ENCODE measurements at places on chromosomes 2 and 18. TPM values are rescaled to one million over a fixed set of nuclear protein-coding genes. Genes with fewer than 3 reads are reported as not detected.

DNA sequence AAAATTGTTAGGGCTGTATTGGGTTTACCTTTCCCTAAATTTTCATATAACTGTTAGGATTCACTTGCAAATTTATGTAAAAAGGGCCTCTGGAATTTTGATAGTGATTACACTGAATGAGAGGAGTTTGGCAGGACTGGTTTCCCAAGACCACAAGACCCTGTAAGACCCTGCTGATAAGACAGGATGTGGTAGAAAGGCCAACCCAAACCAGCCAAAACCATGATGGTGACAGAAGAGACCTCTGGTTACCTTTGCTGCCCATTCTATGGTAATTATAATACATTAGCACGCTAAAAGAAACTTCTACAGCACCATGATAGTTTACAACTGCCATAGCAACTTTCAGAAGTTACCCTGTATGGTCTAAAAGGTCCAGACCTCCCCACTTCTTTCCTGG, 8.3 kb upstream of the CASP10 start:
- no peak overlapping the region for H3K4me3 ChIP-seq
- no peak overlapping the region for H3K27ac ChIP-seq
- no peaks in the 10 kb centered on the region for H3K36me3 ChIP-seq
- H3K27me3 ChIP-seq: no peaks in the 10 kb centered on the region
- no peaks in the 10 kb centered on the region for H3K4me1 ChIP-seq

DNA sequence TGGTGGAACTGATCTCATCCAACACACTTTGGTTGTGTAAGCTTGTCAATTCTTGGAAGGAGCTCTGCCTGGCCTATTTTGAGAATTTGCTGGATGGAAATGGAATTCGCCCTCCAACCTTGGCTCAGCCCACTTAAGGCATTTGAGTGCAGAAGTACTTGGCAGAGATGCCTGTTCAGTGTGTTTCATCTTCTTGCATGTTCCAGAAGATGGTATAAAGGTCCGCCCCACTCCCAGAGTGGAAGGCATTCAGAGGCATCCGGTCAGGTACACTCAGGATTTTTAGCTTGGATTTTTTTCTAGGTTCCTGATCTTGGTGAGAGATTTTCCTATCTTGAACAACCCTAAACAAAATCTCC, 61.3 kb upstream of the TXNDC2 start:
- H3K27ac ChIP-seq: peak overlapping the region; percentile 38
- DNase-seq: peak; percentile 89
- peaks cover 47% of the 10 kb centered on the region for H3K4me1 ChIP-seq
- no peak overlapping the region for H3K4me3 ChIP-seq
- no peaks in the 10 kb centered on the region for H3K36me3 ChIP-seq

DNA sequence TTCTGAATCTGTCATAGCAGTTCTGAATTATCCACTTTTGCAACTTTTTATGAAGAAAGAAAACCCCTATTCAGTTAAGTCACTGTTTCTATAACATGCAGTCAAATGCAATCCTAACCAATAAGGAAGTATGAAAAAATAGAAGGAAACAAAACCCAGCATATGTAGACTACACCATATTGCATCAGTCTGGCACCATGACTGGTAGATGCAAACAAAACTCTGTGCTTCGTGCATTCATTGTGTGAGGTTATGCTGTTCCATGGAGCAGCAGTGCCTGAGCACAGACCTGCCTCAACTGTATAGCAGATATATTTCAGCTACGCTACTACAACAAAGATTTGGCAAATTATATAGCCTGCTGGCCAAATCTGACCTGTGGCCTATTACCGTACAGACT, 325.5 kb downstream of the LRP1B start:
- no peak overlapping the region for H3K27ac ChIP-seq
- no peaks in the 10 kb centered on the region for H3K36me3 ChIP-seq
- no peak overlapping the region for H3K4me3 ChIP-seq
- DNase-seq: no peak

Gene HOXD3
- not detected for total RNA-seq

GRCh38 chr2:54212456-54212855, 43.6 kb downstream of the TSPYL6 start:
- H3K27me3 ChIP-seq: no peaks in the 10 kb centered on the region
- DNase-seq: peak; percentile 99
- no peaks in the 10 kb centered on the region for H3K36me3 ChIP-seq
- no peak overlapping the region for H3K4me3 ChIP-seq
- H3K4me1 ChIP-seq: peaks cover 28% of the 10 kb centered on the region
- peak overlapping the region; percentile 24 for H3K27ac ChIP-seq

DNA sequence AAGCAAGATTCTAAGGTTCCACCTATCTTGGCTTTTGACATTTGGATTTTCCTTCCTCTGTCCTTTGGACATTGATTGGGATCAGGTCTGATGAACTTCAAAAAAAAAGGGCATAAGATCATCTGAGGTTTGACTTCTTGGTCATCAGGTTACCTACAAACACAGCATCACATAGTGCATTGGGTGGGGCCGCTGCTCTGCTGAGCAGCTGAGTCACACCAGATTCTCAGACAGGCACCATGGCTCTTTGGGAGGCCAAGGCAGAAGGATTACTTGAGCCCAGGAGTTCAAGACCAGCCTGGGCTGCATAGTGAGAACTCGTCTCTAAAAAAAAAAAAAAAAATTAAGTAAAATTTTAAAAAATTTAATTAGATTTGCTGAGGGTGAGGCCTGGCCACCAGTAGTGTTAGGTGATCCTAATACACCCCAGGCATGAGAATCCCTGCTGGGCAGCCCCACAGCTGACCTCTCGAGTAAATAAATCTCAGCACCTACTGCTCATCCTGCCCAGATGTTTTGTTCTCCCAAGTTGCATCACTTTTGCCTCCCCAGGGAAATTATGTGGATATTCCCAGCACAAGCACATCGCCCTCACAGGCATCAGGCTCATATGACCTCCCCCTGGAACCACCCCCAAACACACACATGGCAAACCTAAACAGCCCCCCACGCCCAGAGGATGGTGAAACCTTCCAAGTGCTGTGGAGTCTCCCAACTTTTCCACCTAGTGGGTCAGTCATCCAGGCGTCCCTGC, 5.3 kb downstream of the MLPH start:
- no peak overlapping the region for H3K27ac ChIP-seq
- DNase-seq: no peak
- peaks cover 37% of the 10 kb centered on the region for H3K4me1 ChIP-seq
- no peak overlapping the region for H3K4me3 ChIP-seq
- H3K27me3 ChIP-seq: no peaks in the 10 kb centered on the region
- H3K36me3 ChIP-seq: peaks cover 48% of the 10 kb centered on the region

GRCh38 chr2:186503827-186504606, 18.0 kb downstream of the ZC3H15 start:
- no peaks in the 10 kb centered on the region for H3K27me3 ChIP-seq
- DNase-seq: peak; percentile 12
- H3K27ac ChIP-seq: no peak overlapping the region

Gene GALR1
- not detected for total RNA-seq

Gene UPP2
- total RNA-seq: not detected

Gene LIPG
- 11.0 TPM for total RNA-seq

Gene FOXI3
- 0.60 TPM for total RNA-seq

DNA sequence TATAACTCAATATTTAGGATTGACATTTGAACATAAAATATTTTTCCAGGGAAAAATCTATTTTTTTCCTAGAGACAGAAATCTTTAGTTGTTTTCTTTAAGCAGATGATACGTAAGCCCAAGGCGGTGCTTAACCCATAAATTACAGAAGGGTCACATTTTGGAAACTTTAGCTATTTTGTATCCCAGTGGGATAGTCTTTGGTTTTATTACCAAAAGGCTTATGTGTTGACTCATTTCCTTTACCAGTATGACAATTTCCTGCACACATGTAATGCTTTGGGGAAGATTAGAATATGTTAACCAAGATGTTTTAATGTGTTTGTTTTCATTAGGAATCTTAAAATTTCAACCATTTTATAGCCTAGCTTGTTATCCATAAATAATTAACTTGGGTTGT, 24.8 kb downstream of the DYNC1I2 start:
- peaks cover 10% of the 10 kb centered on the region for H3K4me1 ChIP-seq
- no peaks in the 10 kb centered on the region for H3K27me3 ChIP-seq
- peaks cover 12% of the 10 kb centered on the region for H3K36me3 ChIP-seq
- peak overlapping the region; percentile 15 for H3K4me3 ChIP-seq
- peak overlapping the region; percentile 75 for H3K27ac ChIP-seq

All from astrocyte (in vitro differentiated cells and primary cell).